Panc1 (cell line): ENCODE measurements at places on chromosomes 16 and 17. TPM values are rescaled to one million over a fixed set of nuclear protein-coding genes. Genes with fewer than 3 reads are reported as not detected.

- H3K4me1 ChIP-seq: no peaks in the 10 kb centered on the region
- H3K36me3 ChIP-seq: no peaks in the 10 kb centered on the region
- H3K4me3 ChIP-seq: peak overlapping the region; percentile 28
These were observed 868 bp downstream of the FAM20A start for GRCh38 chr17:68600067-68600930.

DNA sequence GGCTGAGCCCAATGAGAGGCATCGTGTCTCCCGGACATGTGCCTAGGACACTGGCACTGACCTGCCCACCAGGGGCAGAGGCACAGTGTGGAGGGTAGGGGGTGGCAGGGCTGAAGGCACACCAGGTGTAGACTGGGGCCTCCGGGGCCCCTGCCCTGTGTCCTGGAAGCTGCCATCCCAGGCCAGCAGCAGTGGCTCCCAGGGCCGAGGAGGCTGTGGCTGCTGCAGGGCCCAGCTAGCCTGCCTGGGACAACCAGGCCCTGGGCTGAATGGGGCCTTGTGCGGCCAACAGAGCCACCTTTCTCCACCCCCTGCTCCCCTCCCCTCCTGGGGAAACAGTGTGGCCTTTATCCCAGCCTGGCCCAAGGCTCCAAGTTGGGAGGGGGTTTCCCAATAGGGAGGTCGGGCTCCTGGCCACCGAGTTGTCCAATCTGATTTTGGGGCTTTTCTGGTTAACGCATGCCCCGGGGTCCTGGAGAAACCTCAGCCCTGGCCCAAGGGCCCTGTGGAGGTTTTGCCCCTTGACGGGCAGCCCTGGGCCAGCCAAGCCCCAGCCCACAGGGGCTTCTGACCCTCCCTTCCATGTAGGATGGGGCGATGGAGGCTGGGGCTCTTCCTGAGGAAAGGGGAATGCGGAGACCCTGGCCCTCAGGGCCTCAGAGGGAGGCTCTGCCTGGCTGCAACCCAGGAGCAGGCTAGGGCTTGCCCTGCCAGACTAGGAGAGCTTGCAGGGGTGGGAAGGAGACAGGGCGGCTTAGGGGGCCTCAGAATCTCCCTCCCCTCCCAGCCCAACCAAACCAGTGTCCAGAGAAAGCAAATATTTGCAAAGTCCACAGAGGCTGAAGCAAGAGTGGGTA is 4.2 kb downstream of the MTSS2 start:
- DNase-seq: no peak
- H3K27me3 ChIP-seq: no peaks in the 10 kb centered on the region
- H3K27ac ChIP-seq: peak overlapping the region; percentile 34; the same call in 1 of the 2 replicates

- no peak overlapping the region for H3K27ac ChIP-seq
- H3K4me1 ChIP-seq: no peaks in the 10 kb centered on the region
- no peak for DNase-seq
- H3K36me3 ChIP-seq: no peaks in the 10 kb centered on the region
- H3K27me3 ChIP-seq: no peaks in the 10 kb centered on the region
- no peak overlapping the region for H3K4me3 ChIP-seq
These were observed 215.4 kb downstream of the CHD9NB start for GRCh38 chr16:52837251-52837650.

Gene ENKD1
- total RNA-seq: 14.6 TPM

Gene KRTAP1-1
- total RNA-seq: not detected

Gene MYH8
- total RNA-seq: not detected
